ENCODE measurements at places on chromosomes 6 and 20.
A peak's percentile ranks its signal among the peaks of the same experiment; 100 is the strongest.

- no peak overlapping the region for H3K4me3 ChIP-seq
- DNase-seq, result no peak
- peaks cover 5% of the 10 kb centered on the region for H3K27me3 ChIP-seq
- no peaks in the 10 kb centered on the region for H3K4me1 ChIP-seq
- no peaks in the 10 kb centered on the region for H3K36me3 ChIP-seq
Observed at GRCh38 chr6:71277926-71278600, 10.5 kb upstream of the OGFRL1 start.

- no peak for DNase-seq
- no peak overlapping the region for H3K27ac ChIP-seq
- peaks cover 37% of the 10 kb centered on the region for H3K27me3 ChIP-seq
- no peak overlapping the region for H3K4me3 ChIP-seq
Observed at GRCh38 chr6:34161857-34162515, 16.1 kb upstream of the GRM4 start.

- H3K36me3 ChIP-seq, result no peaks in the 10 kb centered on the region
- peaks cover 2% of the 10 kb centered on the region for H3K27me3 ChIP-seq
Observed at GRCh38 chr6:147156218-147156617, 48.0 kb upstream of the STXBP5 start.

DNA sequence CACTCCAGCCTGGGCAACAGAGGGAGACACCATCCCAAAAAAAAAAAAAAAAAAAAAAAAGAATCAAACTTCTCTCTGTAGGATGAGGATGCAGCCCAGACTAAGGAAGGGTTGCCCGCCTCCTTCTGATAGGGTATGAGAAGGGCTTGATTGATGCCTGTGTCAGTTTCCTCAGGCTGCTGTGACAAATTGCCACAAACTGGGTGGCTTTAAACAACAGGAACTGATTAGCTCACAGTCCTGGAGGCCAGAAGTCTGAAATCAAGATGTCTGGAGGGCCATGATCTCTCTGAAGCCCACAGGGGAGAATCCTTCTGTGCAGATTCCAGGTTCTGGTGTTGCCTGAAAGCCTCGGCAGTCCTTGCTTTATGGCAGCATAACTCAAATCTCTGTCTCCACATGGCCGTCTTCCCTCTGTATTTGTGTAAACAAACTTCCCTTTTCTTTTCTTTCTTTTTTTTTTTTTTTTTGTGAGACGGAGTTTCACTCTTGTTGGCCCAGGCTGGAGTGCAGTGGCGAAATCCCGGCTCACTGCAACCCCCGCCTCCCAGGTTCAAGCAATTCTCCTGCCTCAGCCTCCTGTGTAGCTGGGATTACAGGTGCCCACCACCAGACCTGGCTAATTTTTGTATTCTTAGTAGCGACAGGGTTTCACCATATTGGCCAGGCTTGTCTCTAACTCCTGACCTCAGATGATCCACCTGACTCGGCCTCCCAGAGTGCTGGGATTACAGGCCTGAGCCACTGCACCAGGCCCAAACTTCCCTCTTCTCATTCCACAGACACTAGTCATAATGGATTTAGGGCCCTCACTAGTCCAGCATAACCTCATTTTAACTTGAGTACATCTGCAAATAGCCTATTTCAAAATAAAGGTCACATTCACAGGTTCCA is 11.2 kb upstream of the CDK19 start:
- H3K27ac ChIP-seq, result no peak overlapping the region
- peaks cover 11% of the 10 kb centered on the region for H3K4me1 ChIP-seq
- no peaks in the 10 kb centered on the region for H3K36me3 ChIP-seq
- H3K4me3 ChIP-seq, result no peak overlapping the region
- peaks cover 11% of the 10 kb centered on the region for H3K27me3 ChIP-seq

GRCh38 chr6:117275205-117275604 is 9.8 kb downstream of the VGLL2 start:
- H3K4me3 ChIP-seq, result no peak overlapping the region
- H3K4me1 ChIP-seq, result peaks cover 2% of the 10 kb centered on the region
- no peak for DNase-seq
- no peaks in the 10 kb centered on the region for H3K36me3 ChIP-seq
- H3K27ac ChIP-seq, result no peak overlapping the region

DNA sequence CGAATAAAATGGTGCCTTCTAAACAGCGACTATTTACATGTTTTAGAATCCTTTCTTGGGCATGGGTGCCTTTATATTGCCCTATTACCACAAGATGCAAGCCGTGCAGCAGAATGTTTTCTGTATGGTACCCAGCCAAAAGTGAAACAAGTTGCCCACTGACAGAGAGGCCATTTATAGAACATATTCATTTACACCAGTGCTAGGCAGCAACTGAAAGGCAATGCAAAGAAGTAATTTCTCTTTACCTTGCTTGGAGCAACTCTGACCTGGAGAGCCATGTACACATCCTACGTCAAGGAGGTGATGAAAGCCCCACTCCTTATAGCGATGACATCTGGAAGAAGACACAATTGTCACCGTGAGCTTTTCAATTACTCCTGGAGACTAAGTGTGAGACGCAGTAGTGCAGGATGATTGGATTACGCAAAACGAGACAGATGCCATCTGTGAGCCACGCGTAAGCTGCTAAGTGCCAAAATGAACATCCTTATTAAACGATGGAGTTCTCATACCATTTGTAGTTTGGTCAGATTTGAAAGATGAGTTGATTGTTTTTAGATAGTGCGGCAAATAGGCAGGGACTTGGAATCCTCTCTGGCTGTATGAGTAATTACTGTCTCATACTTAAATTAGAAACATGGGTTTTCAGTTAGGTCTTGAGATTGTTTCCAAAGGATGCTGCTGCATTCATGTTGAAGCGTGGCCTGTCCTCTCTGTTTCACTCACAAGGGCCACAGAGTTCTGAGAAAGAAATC is at the start of gene TMEM244:
Gene TMEM244 (minus strand): TSS at position 408 of the 758 bp plus-strand sequence. CDS start 127 bp downstream, at position 281.
- H3K36me3 ChIP-seq, result no peaks in the 10 kb centered on the region
- peak within 1 kb of the TSS; percentile 18 for H3K27ac ChIP-seq
- no peaks in the 10 kb centered on the region for H3K27me3 ChIP-seq
- no peak for DNase-seq
- H3K4me1 ChIP-seq, result peaks cover 8% of the 10 kb centered on the region

DNA sequence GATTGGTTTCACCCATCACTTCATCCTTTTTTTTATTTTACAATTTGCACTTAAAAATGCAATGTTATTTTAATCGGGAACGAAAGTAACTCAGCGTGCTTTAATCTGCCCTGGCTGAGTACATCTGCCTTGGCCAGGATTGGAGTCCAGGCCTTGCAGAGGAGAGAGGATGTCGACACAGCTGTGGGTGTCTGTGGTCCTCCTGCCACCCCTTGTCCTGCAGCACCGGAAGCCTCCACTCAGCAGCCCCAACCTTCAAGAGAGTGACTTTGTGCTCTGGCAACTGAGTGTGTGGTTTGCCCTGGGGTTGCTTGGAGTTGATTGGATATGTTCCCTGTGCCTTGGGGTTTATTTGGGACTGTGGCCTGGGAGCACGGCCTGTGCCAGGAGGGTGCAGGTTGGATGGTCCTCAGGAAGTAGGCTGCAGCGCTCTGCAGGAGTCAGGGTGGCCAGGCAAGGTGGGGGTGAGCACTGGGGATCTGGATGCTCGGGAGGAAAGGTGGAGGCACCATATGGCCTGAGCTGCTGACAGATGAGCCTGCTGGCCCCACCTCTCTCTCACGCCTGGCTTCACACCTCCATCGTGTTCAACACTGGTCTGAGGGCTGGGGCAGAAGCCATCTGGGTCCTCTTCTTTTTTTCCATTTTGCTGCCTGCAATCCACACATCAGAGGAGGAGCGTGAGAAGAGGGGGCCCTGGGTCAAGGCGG is 4.3 kb downstream of the MYT1 start:
- no peak for DNase-seq
- peaks cover 6% of the 10 kb centered on the region for H3K27me3 ChIP-seq
- H3K4me3 ChIP-seq, result no peak overlapping the region
- H3K36me3 ChIP-seq, result no peaks in the 10 kb centered on the region
- no peaks in the 10 kb centered on the region for H3K4me1 ChIP-seq

DNA sequence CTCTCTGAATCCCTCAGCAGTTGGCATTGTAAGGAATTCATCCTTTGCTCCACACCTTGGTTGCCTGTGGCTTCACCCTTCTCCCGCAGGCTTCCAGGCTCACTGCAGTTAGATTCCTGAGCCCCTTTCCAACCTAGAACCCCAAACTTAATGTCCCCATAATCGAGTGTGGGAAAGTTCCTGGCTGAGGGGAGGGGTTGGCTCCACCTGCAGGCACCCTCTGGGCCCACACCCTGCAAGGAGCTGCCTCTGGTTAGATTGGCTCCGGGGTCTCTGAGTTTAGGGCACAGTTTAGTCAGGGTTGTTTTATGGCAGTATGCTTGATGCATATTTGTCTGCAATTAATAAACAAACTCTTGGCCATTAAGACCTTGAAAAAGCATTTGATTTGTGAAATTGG is 63.4 kb downstream of the MTHFD1L start:
- no peak for DNase-seq
- H3K36me3 ChIP-seq, result peaks cover 12% of the 10 kb centered on the region
- no peaks in the 10 kb centered on the region for H3K4me1 ChIP-seq
- H3K27me3 ChIP-seq, result no peaks in the 10 kb centered on the region
- H3K4me3 ChIP-seq, result no peak overlapping the region

DNA sequence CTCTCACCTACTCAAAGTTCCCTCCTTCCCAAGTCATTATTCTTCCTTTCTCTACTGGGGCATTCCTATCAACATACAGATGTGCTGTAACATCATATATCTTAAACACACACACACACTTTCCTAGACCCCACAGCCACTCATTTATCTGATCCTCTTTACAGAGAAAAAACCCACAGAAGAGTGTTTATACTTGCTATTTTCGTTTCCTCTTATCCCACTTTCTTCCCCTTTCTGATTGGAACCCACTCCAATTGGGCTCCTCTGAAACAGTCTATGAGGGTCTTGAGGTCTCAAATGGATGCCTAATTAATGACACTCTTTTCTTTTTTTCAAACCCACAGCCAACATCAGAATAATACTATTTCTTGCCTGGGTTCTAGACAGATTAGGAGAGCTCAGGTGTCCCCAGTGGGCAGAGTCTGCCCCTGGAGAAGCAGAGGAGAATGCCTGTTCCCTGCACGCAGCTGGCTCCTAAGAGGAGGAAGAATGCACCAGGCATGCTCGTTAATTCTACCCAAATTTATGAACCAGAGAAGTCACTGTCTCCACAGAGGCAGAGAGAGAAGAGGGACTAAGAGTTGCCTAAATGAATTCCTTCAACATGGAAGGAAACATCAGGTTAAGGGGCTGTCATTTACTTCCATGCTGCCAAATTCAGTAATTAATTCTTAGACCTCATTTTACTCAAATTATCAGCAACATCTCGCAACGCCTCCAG is 65.9 kb downstream of the CRYBG1 start:
- no peaks in the 10 kb centered on the region for H3K36me3 ChIP-seq
- H3K27ac ChIP-seq, result no peak overlapping the region
- peaks cover 3% of the 10 kb centered on the region for H3K27me3 ChIP-seq
- no peaks in the 10 kb centered on the region for H3K4me1 ChIP-seq
- DNase-seq, result no peak
- no peak overlapping the region for H3K4me3 ChIP-seq

DNA sequence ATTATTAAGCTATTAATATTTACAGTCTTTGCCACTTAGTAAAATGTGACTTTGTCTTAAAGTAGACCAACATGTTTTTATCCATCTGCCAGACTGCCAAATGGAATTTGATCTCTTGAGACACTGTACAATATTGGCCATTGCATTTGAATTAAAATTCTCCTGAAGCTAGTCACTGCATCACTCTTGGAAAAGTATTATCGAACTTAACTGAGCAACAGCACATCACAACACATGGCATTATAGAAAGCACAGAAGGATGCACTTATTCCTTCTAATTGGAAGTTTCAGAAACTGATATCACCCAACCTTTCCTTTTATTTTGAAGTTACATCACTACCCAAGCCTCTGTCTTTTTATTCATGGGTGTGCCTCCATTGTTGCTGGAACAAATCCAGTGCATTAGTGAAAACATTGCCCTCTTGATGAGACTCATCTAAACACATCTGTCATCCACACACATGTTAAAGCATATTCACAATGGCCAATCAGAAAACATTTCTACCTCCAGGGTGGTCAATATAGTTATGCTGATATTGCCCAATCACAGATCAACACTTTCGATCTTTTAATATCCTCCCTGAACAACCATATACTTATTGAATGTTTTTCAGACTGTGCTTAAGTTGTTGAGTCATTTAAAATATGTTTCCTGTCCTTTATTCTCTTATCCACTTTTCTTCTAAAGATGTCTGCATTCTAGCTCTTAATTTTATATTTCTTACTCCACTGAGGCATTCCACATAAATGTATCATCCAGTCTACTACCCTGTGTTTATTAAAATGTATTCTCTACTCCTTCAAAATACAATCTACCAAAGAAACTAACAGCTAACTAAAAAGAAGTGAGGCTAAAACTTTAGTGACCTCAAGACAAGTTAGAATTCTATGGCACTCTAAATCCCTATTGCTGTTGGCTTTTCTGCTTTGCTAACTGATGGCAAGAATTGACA is 535.0 kb downstream of the RFPL4B start:
- H3K27ac ChIP-seq, result no peak overlapping the region
- H3K36me3 ChIP-seq, result no peaks in the 10 kb centered on the region

DNA sequence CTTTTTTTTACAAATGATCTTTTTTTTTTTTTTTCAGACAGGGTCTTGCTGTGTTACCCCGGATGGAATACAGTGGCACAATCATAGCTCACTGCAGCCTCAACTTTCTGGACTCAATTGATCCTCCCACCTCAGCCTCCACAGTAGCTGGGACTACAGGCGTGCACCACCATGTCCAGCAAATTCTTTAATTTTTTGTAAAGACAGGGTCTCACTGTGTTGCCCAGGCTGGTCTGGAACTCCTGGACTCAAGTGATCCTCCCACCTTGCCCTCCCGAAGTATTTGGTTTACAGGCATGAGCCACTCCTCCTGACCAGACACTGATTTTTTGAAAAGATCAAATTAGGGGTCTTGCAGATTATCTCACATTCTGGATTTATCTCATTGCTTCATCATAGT is 11.0 kb upstream of the MYBL2 start:
- peaks cover 4% of the 10 kb centered on the region for H3K4me1 ChIP-seq
- H3K4me3 ChIP-seq, result peak overlapping the region; percentile 57
- no peaks in the 10 kb centered on the region for H3K36me3 ChIP-seq
- no peak for DNase-seq

All from T-helper 2 cell treated with Interferon-gamma antibody and Interleukin-4, amounts not matched to agents 5 μg/mL and 100 μg/mL, for 36 hours (primary cell).